ENCODE measurements at places on chromosomes 5 and 9.

- no peak for DNase-seq
These were observed 91.6 kb downstream of the ZNF462 start for GRCh38 chr9:106954558-106954957.

DNA sequence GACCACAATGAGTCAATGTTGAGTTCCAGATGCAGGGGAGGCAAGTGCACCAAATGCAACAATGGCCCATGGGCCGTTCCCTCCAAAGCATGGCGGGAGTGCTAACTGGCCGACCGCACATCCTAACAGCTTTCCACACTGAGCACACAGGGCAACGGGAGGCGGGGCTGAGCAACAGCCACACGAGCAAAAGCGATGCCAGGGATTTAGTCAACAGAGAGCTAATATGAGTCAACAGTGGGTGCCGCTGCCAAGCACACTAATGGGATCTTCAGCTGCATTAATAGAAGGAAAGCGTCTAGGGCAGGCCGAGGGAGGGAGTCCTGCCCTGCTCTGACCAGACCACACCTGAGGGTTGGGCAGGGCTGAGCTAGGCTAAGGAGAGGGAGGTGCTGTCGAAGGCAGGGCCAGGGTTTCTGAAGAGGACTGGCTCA, 4.6 kb downstream of the EPB41L4B start:
- DNase-seq: peak; percentile 71

DNA sequence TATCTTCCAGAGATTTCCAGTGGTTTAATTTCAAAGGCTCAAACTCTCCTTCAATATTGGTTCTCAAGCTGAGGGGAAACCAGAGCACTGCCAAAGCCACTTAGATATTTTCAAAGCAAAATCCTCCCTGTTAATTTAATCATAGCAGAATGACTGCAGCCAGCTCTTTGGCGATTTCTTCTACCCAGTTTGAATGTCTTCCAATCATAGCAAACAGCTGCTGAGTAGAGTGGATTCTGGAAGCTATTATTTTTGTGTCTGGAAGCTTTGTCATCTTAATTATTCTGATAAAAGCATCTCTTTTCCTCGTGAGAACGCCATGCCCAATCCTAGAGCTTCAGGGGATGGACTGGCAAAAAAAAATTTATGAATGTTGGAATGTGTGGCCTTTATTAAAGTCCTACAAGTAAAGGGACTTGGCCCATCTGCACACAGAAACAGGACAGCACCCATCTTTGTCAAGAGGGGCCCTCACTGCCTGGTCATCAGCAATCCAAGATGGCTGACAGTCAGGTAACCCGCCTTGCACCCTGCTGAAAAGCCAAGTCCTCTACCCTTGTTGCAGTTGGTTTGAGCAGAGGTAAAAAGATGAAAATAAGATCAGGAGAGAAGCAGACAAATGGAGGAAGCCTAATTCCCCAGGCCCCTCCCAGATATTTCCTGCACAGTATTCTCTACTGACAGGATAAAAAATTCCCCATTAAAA, 125.1 kb downstream of the SUSD1 start:
- no peak for DNase-seq

DNA sequence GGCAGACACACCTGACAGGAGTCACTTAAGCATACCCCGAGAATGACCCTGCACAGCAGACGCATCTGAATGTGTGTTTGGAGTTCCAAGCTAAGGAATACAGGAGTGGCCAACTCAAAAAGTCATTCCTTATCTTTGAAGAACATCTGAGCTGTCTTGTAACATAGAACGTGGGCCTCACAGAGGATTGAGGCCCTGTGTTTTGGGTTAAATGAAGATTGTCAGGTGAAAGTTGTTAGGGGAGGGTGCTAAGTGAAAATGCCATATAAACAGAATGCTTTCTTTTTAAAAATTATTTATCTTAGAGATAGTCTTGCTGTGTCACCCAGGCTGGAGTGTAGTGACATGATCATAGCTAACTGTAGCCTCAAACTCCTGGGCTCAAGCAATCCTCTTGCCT, 100.9 kb downstream of the PIK3R1 start:
- DNase-seq: no peak

- DNase-seq: no peak
These were observed 31.5 kb downstream of the CNTLN start for GRCh38 chr9:17166346-17166745.

GRCh38 chr9:112542593-112543292, 56.1 kb downstream of the KIAA1958 start:
- DNase-seq: no peak

GRCh38 chr5:92676215-92677165, 904.5 kb downstream of the NR2F1-AS1 start:
- no peak for DNase-seq

DNA sequence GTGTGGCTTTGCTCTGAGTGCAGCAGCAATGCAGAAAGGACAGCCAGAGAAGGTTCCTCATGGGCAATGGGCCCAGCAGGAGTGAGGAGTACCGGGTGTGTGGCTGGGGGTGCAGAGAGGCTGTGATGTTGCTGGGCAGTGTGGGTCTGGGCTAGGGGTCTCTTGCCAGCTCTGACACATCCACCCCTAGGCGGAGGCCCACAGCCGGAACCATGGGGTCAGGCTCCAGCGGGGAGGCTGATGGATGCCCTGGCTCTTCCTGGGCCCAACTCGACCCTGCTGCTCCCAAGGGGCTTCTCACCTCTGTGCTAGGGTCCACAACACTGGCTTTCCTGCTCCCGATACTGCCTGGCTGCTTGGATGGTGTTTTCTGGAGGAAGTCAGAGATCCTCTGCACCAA, 19.9 kb downstream of the TBC1D9B start:
- DNase-seq: no peak

DNA sequence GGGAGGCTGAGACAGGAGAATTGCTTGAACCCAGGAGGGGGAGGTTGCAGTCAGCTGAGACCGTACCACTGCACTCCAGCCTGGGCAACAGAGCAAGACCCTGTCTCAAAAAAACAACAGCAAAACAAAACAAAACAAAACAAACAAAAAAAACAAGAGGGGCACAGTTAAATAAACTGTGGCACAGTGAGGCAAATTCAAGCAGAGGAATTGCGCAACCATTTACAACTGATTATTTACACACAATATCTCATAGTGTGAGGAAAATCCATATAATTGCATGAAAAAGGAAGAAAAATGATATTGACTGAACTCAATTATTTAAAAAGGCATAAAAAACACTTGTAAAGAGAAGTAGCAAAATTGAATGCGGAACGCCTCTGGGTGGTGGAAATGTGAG, 161.5 kb downstream of the CRB2 start:
- DNase-seq: no peak

GRCh38 chr5:15757619-15758018, 257.6 kb downstream of the FBXL7 start:
- peak; percentile 5 for DNase-seq

DNA sequence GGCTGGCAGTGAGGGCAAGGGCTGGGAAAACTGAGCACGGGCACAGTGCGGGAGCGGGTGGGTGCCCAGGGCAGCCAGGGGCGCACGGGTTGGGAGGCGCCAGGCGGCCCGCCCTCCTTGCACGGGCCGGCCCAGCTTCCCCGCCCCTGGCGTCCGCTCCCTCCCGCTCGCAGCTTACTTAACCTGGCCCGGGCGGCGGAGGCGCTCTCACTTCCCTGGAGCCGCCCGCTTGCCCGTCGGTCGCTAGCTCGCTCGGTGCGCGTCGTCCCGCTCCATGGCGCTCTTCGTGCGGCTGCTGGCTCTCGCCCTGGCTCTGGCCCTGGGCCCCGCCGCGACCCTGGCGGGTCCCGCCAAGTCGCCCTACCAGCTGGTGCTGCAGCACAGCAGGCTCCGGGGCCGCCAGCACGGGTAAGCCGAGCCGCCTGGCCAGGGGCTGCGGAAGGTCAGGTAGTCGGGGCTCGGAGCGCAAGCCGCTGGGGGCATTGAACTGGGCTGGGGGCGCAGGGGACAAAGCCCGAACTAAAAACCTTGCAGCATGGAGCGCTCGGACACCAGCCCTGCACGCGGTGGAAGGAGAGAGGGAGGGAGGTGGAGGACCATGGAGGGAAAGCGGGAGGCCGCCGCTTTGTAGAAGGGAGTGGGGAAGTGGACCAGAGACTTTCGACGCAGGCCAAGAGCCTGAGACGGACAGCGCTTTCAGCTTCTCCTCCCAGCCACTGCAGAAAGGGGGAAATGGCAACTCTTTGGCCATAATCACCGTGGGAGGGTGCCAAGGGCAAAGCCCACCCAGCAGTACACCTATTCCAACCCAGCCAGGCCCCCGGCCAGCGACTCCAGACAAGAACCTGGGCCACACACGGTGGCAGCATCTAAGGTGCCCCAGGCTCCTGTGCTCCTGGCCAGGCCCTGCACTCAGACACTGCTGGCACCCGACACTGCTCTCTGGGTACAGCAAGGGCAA, at the start of gene TGFBI:
Gene TGFBI, plus strand, starts transcription at position 207 of the 961 bp plus-strand sequence. Its CDS starts 68 bp downstream, at position 275.
- peak; percentile 78 for DNase-seq

DNA sequence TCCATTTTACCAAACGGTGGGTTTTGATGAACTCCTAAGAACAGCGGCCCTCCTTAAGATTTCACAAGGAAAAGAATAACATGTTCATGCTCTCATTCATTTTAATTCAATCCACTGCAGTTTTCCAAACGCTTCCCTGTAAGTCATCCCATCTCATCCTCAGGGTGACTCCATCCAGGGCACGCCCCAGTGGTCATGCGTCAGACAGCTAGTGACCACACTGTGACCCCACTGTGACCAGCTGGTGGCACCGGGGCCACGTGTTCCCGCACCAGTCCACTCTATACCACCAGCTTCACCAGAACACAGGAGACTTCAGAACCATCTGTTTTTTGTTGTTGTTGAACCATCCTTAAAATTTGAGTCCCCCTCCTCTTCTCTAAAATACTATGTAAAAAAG, 14.3 kb downstream of the ATPSCKMT start:
- no peak for DNase-seq

- peak; percentile 77 for DNase-seq
These were observed 10.6 kb downstream of the HMCN2 start for GRCh38 chr9:130276121-130276520.

DNA sequence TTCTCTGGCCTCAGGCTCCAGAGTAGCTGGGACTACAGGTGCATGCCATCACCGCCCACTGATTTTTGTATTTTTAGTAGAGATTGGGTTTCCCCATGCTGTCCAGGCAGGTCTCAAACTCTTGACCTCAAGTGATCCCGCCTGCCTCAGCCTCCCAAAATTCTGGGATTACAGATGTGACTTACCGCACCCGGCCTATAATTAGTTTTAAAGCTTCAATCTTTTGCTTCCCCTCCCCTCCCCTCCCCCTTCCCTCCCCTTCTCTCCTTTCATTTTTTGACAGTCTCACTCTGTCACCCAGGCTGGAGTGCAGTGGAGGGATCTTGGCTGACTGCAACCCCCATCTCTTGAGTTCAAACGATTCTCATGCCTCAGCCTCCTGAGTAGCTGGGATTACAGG, 433.3 kb upstream of the EDIL3 start:
- no peak for DNase-seq

DNA sequence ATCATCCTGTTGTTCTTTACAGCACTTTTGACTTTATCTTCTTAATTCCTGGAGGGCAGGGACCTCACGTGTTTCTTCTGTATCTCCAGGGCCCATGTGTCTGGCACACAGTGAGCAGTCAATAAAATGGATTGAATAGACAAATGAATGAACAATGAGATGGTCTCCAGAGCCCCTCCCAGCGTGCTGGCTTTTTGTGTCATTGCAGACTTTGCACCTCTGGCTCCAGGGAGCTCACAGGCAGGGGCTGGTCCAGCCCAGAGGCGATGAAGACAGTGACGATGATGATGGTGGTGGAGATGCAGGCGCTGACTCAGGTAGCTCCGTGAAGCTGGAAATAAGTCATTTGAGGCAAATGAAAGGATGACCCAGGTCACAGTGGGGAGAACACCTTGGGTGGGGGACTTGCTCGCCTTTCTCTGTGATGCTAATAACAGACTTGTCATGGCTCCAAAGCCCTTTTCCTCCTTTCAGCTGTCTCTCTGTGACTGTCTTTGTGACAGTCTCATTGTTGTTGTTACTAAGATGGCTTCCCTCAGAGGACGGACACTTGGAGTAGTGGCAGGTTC, 30.4 kb upstream of the FABP6 start:
- DNase-seq: no peak

DNA sequence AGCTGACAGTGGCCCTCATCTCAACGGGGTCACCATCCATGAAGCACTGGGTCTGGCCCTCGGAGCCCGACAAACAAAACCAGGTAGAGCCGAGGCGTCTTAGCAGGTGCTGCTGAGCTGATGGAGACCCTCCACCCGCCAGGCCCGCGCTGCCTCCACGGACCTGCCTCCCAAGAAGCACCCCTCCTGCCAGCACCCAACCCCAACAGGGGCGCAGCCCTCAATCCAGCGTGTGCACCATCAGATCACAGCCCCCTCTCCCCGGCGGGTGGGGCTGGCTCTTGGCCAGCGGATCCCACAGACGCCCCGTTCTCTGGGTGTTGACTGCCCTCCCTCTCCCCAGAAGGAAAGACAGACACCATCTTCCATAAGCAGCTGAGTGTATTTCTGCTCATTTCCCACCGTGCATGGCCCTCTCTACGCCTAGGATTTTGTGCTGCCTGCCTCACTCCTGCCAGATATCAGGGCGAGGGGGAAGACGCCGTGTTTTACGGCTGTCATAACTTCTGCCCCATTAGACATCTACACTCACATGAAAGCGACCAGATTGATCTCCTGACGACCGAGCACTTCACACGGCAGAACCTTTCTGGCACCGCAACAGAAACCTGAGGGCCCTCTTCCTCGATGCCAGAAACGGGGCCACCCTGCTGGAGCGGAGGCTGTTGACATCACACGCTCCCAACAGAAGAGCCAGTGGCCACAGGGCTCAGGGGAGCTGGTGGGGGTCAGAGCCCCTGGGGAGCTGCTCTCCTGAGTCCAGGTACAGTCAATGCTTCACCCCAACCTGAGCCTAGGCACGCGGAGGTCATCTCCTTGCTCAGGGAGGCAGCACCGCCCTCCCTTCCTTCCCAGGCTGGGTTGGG, 12.4 kb downstream of the NACC2 start:
- no peak for DNase-seq

- DNase-seq: no peak
These were observed 342.0 kb downstream of the MLLT3 start for GRCh38 chr9:20280330-20280729.

DNA sequence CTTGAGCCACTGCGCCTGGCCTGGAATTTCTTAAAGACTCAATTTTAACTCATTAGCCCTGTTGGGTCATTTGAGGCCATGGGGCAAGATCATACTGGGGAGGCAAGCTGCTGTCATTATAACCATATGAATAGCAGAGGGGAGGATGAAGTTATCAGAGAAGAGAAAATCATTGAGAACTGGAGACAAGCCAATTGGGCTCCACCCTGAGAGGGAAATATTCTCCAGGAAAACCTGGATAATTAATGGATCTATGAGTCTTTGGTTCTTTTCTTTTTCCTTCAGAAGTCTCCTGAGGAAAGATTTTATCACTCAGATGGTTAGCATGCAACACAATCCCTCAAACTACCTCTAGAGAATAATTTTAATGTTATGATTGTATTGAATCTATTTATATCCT, 569.6 kb upstream of the TUSC1 start:
- no peak for DNase-seq

GRCh38 chr9:135914921-135915320, 7.6 kb upstream of the CAMSAP1 start:
- DNase-seq: no peak

DNA sequence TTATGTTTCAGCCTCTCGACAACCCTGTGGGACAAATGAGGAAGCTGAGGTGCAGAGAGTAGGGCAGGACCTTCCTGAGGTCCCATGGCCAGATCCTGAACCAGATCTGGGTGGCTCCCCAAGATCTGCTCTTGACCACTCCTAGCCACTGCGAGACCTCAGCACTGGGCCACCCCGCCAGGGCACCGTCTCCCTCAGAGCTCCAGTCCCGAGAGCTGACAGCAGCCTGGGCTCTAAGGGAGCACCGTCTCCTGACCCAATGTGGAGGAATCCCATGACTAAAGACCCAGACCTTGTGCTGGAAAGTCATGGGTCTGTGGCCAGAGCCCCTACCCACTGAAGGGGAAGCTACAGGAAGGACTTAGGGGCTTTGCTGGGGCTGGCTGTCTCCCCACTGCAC, 4.5 kb upstream of the LMX1B start:
- DNase-seq: no peak

Data from AG08395 (cell line).